ENCODE measurements at places on chromosomes 6 and 20. TPM values are rescaled to one million over a fixed set of nuclear protein-coding genes. Genes with fewer than 3 reads are reported as not detected.

- DNase-seq, result no peak
These were observed 88.6 kb downstream of the SCP2D1 start for GRCh38 chr20:18901980-18902737.

DNA sequence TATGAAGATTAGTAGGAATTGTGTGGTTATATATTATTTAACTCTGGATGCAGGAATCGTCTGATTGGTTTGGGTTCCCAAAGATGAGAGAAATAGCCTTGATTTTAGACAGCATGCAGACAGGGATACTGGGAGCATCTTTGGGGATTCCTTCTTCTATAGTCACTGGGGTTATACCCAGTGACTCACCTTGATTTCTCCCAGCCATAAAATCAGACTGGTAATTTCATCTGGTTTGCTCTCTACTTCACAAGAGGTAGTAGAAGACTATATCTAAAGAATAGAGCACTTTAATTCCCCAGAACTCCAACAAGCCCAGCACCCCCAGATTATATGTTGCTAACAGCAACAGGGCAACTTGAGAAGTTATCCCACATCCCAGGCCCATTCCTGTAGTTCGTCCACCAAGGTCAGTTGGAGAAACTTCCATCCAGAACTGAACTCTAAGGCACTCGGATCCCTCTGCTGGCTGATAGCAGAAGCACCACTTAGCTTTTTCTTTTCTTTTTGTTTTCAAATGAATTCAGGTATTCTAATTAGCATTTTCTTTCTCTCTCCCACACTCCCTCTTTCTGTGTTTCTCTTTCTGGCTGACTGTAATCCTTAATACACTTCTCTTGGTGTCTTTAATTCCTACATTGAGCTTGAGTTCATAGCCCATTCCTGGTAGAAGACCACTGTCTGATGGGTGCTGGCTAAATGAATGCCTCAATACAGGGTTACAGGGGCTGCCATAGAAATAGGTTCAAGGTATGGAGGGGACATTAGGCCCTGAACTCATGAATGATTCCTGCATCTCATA, 20.4 kb upstream of the EFHC1 start:
- DNase-seq, result no peak

Gene IP6K3
- total RNA-seq, result 16.6 TPM

GRCh38 chr6:10151144-10151915, 263.5 kb downstream of the TFAP2A start:
- no peak for DNase-seq

- no peak for DNase-seq
These were observed 118.8 kb downstream of the PSMB1 start for GRCh38 chr6:170434117-170434820.
